ENCODE measurements at places on chromosomes 4 and X.

GRCh38 chr4:75557696-75558095 is 1.8 kb downstream of the ODAPH start:
- no peak for DNase-seq

DNA sequence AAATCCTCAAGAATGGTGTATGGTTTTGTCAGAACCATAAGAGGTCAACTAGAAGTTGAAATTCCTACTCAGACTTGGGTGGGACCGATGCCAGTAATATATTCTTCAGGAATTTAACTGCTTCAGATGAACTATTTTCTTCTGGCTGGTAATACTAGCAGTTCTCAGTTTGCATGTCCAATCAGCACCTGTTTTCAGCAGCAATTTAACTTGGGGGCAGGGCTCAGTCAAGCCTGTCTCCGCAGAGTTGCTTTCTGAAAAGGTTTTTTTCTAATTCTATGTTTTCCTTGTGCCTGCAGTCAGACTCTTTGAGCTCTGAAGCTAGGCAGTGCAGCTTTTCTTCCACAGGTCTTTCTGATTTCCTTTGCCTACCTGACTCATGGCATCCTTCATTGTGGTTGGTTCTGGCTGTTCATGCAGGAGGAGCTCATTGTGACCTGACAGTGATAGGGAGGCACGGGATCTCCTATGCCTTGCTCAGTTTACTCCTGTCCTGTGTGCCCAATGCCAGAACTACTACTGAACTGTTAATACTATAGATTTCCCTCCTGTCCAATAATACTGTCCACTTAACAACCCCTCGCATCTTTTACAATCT is 17.3 kb upstream of the FMR1 start:
- DNase-seq, result no peak

DNA sequence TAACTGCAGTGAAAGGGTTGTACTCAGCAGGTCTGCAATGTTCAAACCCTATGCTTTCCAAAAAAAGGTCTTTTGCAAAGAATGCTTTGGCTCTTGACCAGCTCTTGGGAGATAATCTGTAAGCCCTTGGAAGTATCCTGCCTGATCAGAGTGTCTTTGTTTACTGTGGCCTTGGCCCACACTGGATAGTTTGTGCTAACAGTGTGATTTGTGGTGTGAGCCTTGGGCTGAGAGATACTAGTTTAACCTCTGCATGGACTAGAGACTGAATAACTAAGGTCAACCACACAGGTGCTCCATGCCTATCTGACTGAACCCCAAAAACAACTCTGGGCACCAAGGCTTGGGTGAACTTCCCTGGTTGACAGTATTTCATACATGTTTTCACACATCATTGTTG is 3.6 kb upstream of the MAGED1 start:
- no peak for DNase-seq

- no peak for DNase-seq
Observed at GRCh38 chrX:3443184-3443583, 96.7 kb upstream of the MXRA5 start.

DNA sequence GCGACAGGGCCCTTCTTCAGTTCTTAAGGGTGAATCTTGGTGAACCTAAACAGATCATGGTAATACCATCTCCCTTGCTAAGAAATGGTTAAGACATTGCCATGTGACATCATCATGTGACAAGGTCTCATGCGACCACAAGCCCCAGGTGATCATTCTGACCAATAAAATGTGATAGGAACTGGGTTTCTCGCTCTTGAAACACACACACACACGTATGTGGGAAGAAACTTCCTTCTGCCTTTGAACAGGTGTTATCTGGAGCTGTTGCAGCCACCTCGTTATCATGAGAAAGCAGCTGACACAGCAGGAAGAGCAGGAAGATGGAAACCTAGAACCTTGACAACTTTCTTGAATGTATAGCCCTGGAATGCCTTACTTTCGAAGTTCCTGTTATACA is 10.2 kb downstream of the SOD3 start:
- no peak for DNase-seq
